Stimulated activated CD4-positive, alpha-beta T cell treated with anti-CD3 and anti-CD28 coated beads, Interleukin-1b, Interleukin-23, amount 100 ng/mL, for 4 hours (primary cell): ENCODE measurements at places on chromosomes 5 and 9.

DNA sequence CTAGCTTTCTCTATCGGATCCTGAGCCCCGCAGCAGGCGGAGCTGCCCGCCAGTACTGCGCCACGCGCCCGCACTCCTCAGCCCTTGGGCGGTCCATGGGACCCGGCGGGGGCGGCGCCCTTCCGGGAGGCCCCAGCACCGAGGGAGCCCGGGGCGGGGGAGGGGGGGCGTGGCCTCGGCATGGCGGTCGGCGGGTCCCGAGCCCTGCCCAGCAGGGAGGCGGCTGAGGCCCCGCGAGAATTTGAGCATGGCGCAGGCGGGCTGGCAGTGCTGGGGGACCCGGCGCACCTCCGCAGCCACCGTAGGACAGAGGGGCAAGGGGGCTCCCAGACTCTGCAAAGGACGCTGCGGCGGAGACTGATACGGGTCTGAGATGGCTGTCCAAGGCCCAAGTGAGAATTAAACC, 6.8 kb downstream of the ZDHHC11B start:
- DNase-seq, result no peak

DNA sequence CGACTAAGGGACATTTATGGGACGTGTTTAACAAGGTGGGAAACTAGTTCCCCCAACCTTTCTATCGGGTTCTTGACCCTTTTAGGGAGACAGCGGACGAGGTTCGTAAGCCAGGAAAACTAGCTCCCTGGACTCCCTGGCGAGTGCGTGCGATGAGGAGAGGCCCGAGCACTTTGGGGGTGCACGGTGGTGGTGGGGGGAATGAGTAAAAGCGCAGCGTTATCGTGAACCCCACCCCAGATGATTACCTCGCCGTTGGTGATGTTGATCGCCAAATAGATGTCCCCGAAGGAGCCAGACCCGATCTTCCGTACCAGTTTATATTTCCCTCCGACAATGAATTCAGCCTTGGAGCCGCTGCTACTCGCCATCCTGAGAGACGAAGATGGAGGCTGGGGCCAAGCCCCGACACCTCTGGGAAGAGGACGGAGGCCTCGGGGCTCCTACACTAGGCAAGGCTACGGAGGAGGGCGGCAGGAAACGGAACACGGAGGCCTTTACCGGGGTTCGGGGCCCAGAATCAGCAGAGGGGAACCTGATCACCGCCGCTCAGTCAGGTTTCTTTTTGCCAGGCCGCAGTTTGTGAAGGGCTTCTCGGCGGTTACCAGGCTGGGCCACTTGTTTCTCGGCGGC, 529 bp downstream of the CSNK1A1 start:
- no peak for DNase-seq

DNA sequence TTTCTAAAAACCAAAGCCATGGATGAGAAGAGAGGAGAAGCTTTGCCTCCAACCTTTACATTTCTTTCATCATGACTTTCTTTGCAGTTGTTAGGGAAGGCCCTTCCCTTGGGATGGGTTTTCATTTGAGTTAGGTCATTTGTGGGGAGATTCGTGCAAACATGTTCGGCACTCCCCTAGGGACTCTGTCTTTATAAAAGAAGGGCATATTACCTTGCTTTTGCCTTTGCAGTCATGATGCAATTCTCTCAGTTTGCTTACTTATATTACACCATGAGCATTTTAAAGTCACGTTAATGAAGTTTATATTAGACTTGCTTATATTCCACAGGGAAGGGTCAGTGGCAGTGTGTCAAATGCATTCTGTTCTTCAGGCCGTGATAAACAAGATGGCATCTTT, 289.3 kb upstream of the WWC1 start:
- DNase-seq, result no peak

GRCh38 chr9:116726602-116727001, 39.5 kb downstream of the TRIM32 start:
- no peak for DNase-seq

DNA sequence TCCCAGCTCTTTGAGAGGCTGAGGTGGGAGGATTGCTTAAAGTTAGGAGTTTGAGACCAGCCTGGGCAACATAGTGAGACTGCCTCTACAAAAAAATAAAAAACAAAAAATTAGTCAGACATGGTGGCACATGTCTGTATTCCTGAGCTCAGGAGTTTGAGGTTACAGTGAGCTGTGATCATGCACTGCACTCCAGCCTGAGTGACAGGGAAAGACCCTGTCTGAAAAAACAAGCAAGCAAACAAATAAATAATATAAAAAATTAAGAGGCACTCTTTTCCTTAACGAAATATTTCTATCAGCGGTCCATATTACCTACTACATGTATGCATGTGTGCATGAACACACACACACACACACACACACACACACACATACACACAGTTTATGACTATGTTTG, 20.9 kb upstream of the FOCAD start:
- no peak for DNase-seq

DNA sequence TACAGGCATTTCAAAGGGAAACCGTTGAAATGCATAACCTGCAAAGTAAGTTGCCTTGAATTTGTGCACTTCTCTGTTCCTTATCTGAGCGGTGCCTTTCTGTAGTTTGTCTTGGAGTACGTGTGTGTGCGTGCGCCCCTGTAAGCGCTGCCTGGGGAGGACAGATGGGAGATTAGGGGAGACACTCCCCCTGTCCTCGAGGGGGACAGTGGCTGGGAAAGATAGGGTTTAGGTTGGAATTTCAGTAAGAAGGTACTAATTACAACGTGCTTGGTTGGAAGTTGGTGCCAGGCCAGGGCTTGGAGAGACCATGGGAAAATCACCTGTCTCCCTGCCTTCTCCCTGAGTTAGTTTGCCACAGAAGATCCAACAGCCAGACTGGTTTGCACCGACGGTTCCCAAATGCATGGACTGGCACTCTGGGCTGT, 73.2 kb downstream of the PIK3R1 start:
- no peak for DNase-seq

DNA sequence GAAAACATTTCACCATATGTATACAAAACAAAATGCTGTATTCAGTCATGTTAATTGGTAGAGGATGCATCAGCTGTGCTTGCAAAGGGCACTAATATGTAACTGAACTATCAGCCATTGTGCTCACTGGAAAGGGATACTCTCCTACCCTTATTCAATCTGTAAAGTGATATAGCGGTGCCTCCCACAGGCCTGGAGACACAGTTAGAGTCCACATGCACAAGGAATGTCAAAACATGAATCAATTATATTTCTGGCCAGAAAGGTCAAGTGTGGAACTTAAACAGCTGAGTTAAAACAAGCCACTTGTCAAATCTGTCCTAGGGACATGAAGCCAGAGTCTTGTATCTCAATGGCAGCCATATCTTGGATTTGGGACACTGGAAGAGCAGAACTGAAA, 71.2 kb upstream of the IZUMO3 start:
- no peak for DNase-seq

DNA sequence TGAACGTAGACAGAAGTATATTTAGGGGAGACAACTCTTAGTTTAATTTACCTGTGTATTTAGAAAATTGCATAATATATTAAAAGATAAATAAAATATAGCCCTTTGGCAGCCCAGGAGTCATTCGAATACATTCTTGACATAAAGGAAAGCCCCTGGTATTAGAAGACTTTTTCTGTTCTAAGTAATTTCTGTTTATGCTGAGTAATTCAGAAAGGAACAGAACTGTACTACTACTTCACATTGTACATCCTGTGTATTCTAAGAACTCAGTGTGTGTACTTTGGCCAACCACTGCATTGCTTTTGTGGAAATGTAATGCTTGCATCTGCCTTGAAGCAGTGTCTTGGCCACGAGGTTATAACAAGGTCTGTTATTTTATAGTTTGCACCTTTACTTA, 136.4 kb downstream of the KDM4C start:
- no peak for DNase-seq

- DNase-seq, result no peak
Observed at GRCh38 chr5:87069974-87070608, 197.6 kb upstream of the RASA1 start.

- DNase-seq, result no peak
Observed at GRCh38 chr9:123138163-123138562, 104.7 kb downstream of the GPR21 start.

GRCh38 chr5:21574438-21574837, 1278.7 kb downstream of the CDH12 start:
- no peak for DNase-seq

GRCh38 chr9:114055894-114056293, 22.2 kb downstream of the AMBP start:
- DNase-seq, result no peak

- DNase-seq, result no peak
Observed at GRCh38 chr9:111828193-111828592, 33.5 kb upstream of the SHOC1 start.

- no peak for DNase-seq
Observed at GRCh38 chr9:110687497-110687896, 18.9 kb downstream of the MUSK start.

- DNase-seq, result no peak
Observed at GRCh38 chr5:141369994-141370848, at the start of gene PCDHGB3. Gene PCDHGB3, plus strand, starts transcription at chr5:141370242. Its CDS starts 153 bp downstream, at chr5:141370395.

DNA sequence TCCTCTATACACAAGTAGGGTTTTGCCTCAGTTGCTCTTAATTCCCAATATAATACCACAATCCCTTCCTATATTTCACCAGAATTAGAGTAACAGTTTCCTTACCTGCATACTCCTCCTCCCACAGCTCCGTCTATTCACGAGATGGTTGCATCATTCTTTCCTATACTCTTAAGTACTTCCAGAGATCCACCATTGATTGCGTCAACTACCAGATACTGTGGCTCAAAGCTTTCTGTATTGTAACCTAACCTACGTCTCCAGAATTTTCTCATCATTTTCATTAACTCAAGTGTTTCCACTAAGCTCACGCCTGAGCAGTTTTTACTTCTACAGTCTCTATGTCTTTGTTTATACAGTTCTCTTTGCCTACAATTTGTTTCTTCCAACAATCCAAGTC, 31.2 kb upstream of the MINAR2 start:
- DNase-seq, result no peak

GRCh38 chr9:108244686-108245085, 611.1 kb downstream of the ACTL7B start:
- DNase-seq, result no peak

GRCh38 chr9:125942125-125942524, 195.0 kb downstream of the PBX3 start:
- DNase-seq, result no peak

DNA sequence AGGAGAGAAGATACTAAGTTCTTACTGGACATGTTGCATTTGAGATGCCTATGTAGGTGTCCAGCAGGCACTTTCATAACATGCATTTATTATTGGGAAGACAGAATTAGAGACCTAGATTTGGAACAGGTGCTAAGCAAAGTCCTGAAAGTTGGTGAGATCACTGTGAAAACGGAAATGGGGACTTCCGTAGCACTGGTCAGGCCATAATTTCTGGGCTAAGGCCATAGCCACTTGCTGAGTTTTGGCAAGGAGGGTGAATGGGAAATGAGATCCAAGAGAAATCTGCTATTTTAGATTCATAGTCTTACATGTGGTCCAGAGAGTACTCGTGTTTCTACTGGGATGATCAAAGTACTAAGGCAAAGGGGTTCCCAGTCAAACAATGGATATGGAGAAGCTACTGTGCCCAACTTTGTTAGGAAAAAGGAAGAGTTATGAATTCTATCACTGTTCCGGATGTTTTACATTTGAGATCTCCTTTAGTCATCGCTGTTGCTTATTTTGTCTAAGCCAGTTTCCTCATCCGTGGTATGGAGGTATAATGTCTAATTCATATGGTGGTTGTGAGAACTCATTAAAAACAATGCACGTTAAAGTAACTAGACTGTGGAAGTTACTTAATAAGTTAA, 33.4 kb downstream of the TEK start:
- DNase-seq, result no peak

DNA sequence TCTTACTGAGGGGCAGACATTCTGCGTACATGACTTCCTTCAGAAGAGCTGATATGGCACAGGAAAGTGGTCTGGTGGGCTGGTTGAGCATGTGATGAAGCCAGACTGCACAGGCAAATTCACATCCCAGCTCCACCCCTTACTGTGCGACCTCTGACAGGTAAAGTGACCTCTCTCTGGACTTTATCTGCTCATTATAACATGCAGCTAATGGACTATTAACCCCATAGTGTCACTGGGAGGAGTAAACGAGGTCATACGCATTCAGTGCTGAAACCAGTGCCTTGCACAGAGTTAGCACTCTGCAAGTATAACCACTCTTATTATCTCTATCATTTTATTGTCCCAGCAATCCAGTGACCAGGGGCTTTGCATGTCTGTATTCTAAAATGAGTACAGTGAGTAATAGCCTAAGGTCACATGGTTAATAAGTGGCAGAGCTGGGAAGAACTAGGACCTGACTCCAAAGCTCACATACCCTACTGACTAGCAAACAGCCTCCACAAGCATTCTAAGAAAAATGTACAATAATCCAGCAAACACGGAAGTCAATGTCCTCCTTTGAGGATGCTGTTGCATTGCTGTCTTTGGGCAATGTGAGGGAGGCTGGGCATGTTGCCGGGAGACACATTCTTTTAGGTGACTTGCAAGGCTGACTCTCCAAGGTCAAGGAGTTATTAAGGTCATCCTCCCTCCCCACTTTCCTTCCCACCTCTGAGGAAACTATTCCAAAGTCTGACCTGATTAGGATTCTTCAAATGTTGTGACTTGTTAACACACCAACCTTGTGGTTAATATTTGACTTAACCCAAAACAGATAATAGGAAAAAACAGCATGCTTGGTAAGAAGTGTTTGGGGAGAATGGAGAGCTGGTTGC, 19.0 kb downstream of the GLRX start:
- DNase-seq, result no peak

GRCh38 chr5:158451993-158452672, 593.2 kb upstream of the CLINT1 start:
- DNase-seq, result no peak

- DNase-seq, result no peak
Observed at GRCh38 chr5:88944751-88945531, 62.0 kb upstream of the MEF2C start.

DNA sequence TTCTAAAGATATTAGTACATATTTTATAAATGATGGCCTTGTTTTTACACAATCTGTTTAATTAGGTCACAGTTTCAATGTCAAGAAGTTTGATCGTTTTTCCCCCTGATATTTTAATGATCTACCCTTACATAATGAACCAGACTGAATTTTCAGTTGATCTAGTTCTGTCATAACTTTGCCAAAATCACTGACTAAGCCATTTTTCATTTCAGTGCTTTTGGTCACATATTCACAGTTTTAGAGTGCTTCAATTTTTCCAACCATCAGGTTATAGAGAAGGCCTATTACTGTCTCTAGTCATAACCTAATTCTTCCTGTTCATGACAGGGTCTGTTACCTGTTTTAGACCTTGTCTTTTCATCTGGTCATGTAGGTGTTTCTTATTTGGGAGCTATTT, 577.9 kb upstream of the PTPRD start:
- no peak for DNase-seq

GRCh38 chr5:179233909-179234562, 111.2 kb downstream of the ADAMTS2 start:
- no peak for DNase-seq

- DNase-seq, result peak; percentile 38
Observed at GRCh38 chr9:126499005-126499910, 114.5 kb upstream of the LMX1B start.
